ENCODE measurements at places on chromosomes 7 and 10.
A peak's percentile ranks its signal among the peaks of the same experiment; 100 is the strongest.

- no peak for DNase-seq
These were observed 56.5 kb upstream of the SP4 start for GRCh38 chr7:21371360-21371759.

DNA sequence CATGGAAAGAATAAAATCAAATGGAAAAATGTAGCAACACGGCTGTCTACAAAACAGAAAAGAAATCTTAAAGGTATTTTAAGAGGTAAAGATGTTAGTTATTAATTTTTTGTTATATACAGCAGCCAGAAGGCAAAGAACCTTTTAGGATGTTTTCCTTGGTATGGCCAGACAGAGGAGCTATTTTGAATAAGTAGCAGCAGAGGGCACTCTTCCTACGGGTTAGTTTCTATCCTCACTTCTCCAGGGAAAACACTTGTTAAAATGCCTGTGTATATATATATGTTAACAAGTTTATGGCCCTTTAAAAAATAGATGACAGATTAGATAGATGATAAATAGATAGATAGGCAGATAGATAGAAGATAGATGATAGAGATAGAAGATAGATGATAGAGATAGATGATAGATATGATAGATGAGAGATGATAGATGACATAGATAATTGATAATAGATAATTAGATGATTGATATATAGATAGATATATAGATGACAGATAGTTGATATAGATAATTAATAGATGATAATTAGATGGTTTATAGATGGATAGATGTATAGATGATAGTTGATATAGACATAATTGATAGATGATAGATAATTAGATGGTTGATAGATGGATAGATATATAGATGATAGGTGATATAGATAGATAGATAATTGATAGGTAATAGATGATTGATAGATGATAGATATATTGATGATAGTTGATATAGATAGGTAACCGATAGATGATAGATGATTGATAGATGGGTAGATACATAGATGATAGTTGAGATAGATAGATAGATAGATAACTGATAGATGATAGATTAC, 57.8 kb upstream of the WIPF3 start:
- peak; percentile 19 for DNase-seq

- DNase-seq = no peak
These were observed 466.1 kb upstream of the FOXK1 start for GRCh38 chr7:4216016-4216415.

DNA sequence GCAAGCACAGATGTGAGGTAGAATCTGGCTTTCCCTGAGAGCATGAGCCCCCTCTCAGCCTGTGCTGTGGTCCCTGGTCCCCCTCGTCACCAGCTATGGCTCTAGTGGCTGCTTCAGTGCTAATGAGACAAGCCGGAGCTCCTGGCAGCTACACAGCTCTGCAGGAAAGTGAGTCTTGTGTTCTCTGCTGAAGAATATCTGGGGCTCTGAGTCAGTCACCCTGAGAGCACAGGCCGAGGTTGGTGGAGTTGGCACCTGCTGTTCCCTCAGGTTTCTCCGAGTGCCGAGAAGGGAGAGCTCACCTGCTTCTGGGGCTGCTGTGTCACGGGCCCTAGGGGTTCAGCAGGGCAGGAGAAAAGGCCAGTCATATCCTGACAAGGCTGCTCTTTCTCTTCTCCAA, 37.2 kb upstream of the GJD4 start:
- no peak for DNase-seq

GRCh38 chr7:68725843-68726785, 872.2 kb upstream of the AUTS2 start:
- DNase-seq = no peak
